ENCODE measurements at places on chromosomes 5 and 9.

DNA sequence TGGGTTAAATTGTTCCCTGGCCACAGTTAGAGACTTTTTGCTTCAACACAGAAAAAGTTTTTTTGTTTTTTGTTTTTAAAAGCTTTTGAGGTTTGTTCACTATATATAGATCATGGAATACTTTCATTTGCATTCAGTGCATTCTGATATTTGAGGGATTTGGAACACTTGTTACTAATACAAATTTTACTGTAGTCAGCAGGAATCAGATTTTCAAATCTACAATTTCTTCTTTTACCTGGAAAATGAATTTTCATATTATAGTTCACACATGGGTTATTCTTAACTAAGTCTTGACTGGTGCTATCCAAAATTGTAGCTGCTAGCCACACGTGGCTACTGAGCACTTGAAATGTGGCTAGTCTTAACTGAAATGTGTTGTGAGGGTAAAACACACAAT, 142.0 kb downstream of the RMI1 start:
- DNase-seq: no peak

- no peak for DNase-seq
These were observed 9.6 kb upstream of the SSBP2 start for GRCh38 chr5:81760521-81760920.

DNA sequence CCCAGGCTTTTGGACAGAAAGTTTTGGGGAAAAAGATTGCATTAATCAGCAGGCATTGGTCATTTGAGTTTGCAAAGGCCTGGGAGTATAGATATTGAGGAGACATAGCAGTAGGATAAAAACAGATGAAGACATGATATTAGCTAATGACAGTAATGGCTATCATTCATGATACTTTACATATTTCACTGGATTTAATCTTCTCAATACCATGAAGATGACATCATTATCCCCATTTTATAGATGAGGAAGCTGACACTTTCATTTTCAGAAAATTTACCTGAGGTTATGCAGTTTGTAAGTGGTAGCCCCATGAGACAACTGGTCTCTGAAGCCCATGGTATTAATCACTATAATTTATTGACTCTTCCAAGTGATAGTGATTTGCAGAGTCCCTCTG, 23.0 kb downstream of the GLRA1 start:
- DNase-seq: no peak

DNA sequence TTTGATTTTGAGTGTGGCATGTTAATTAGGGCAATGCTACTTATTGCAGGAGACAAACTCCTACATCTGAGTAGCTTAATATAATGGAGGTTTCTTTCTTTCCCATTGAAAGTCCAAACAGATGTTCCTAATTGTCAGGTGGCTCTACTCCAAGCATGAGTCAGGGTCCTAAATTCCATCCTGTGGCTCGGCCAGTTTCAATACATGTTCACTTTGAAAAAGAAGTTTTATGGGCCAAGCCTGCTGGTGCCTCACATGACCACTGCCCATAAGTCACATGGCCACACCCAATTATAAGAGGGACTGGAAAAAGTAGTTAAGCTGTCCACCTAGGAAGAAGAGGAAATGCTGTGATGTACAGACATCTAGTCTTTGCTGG, 170.4 kb downstream of the ARRDC3 start:
- no peak for DNase-seq

- DNase-seq: no peak
These were observed 4.3 kb downstream of the MCTP1 start for GRCh38 chr5:95280401-95281095.

DNA sequence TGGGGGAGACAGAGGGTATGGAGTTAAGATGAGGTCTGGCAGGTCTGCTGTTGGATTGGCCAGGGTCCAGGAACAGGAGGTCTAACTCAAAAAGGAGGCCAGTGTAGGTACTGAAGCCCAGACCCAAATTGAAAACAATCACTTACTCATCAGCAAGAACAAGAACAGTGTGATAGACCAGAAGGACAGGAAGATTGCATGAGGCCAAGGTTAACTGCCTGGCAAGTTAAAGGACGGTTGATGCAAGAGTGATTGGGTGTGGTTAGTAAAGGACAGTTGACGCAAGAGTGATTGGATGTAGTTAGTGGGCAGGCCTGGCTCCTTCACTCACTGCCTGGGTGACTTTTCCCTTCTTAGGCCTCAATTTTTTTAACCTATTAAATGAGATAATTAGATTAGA, 132.6 kb downstream of the PDZD2 start:
- DNase-seq: no peak

DNA sequence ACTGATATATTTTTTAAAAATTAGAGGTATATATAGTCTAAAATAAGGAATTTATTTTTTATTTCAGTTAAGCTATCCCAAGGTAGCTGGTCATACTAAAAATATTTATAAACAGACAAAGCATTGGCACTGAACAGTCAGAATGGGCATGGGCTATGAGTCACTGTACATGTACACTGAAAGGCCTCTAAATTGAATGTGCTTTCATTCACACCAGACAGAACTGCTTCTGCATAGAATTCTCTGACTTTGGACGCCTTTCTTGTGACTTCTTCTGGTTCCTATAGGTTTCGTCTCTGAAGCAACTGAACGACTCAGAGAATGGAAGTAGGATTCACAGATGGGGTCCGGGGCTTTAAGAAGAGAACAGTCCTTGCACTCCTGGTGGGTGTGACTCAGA, 394.8 kb upstream of the MEF2C start:
- no peak for DNase-seq

DNA sequence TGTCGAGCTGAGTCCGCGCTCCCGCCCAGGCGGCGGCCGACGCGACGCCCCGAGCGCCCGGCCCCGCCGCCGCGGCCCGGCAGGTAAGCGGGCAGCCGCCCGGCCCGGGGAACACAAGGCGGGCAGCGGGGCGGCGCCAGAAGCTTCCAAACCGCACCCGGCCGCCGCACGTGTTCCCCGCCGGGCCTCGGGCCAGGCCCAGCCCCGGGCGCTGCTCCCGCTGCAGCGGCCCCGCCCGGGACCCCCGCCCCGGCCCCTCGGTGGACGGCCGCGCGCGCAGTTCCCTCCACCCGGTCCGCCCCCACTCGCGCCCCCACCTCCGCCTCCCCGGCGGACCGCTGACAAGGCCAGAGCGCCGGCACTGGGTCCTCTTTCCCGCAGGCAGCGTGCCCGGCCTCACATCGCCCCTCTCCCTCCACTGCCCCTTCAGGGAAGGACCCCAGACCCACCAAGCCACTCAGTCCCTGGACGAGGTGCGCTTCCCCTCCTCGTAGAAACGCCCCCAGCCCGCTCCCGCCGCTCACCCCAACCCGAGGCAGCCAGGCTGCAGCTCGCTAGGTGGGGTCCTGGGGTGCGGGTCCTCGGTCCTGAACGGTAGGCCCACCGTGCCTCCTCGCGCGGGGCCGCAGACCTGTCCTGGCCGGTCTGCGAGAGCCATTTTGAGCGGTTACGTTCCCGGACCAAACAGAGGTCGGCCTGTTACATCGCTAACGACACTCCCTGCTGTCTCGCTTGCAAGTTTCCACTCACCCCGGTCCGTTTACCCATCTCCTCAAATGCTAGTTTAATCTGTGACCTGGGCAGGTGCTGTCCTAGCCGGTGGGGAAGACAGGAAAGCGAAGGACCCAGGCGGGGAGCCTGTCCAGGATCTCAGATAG, 475 bp downstream of the WDR5 start:
- DNase-seq: peak; percentile 72

DNA sequence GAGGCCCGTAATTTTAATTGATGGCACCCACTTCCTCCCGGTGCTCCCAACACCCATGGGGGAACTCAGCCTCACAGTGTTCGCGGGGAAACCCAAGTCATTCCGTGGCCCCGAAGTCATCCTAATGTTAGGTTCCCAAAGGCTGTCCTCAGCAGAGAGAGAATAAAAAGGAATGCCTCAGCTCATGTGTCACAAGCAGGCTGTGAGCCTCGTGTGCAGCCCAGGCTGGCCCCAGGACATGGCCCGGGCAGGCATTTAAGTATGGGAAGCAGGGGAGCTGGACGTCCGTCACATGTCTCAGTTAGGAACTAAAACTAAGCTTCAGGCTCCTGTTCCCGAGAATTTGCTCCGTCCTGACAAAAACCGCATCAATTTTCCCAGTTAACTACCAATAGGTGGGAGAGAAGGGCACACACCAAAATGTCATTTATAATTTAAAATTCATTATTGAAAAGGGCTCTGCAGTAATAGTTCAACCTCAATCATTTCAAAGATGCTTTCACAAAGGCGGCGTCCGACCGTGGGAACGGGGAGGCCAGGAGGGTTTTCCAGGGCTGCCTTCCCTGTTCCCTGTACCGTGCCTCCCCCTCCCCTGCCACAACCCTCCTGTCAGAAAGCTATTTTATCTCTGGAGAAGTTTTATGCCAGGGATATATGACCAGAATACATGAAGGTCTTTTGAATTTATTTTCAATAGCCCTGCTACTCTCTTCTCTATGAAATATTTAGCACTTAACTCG, 137.3 kb downstream of the FSTL4 start:
- DNase-seq: no peak

GRCh38 chr5:149898811-149899210, 45.8 kb downstream of the PDE6A start:
- no peak for DNase-seq

DNA sequence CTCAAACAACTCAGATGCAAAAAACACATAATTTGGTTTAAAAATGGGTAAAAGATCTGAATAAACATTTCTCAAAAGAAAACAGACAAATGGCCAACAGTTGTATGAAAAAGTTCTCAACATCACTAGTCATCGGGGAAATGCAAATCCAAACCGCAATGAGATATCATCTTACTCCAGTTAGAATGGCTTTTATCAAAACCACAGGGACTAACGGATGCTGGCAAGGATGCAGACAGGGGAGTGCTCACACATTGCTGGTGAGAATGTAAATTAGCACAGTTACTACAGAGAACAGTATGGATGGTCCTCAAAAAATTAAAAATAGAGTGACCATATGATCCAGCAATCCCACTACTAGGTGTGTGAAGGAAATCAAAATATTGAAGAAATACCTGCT, 589.1 kb upstream of the ADAMTS16 start:
- no peak for DNase-seq

DNA sequence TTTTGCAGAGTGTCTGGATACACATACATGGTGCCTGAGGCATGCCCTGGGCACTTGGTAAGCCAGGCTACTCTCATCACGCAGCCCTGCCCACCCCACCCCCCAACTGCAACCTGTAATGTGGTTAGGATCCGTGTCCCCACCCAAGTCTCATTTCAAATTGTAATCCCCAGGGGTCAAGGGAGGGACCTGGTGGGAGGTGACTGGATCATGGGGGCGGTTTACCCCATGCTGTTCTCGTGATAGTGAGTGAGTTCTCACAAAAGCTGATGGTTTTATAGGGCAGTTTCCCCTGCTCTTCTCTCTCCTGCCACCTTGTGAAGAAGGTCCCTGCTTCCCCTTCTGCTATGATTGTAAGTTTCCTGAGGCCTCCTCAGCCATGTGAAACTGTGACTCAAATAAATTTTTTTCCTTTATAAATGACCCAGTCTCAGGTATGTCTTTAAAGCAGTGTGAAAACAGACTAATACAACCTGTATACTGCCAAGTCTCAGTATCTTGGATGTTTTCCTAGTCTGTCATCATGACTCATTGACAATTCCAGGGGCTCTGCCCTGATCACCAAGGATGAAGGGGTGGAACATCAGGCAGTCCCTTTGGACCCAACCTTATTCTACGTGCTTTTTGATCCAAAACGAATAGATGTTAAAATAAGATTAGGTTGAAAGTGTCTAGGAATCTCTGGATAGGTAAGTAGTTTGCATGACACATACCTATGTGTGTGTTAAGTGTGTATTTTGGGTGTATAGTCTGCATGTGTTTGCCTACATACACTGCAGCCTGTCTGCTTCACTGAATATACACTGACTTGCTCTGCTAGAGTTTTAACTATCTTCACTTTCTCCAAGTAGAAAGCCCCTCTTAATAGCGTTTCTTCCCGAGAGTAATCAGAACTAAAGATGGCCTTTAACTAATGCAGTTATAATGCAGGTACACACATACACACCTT, 293.8 kb downstream of the SLIT3 start:
- DNase-seq: no peak

GRCh38 chr9:2526071-2526828, 95.3 kb upstream of the VLDLR start:
- DNase-seq: no peak

DNA sequence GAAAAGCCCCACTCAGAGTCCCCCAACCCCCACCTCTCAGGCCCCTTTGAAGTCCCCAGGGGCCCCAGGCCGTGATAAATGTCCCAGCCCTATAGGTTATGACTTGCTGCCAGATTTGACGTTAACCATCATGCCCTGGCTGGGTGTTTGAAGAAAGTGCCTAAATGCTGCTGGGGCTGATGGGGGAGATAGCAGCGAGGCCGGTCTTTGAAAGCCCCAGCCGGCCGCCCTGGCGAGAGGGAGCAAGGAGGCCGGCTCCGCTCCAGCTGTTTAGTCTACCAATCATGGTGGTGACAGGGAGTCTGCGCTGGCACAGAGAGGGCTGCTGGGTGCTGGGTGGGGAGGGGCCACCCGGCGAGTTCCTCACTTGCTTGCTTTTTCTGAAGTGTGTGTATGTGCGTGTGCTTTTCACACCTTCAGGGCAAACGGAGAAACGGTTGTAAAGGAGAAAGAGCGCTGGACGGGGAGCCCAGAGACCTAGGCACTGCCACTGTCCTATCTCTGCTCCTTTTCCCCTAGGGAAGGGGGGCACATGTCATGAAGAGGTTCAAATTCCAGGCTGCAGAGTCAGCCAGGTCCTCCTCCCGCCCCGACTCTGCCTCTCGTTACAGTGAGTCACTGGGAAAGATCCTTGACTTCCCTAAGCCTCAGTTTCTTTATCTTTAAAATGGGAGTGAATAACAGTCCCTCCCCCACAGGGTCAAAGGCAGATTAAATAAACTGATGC, 126.1 kb upstream of the HAND1 start:
- DNase-seq: no peak

- no peak for DNase-seq
These were observed 16.4 kb upstream of the PDCD1LG2 start for GRCh38 chr9:5493679-5494511.

- DNase-seq: no peak
These were observed 103.7 kb downstream of the RFK start for GRCh38 chr9:76290555-76290954.

- no peak for DNase-seq
These were observed 3.4 kb downstream of the ASS1 start for GRCh38 chr9:130448035-130448624.

- DNase-seq: no peak
These were observed 88.7 kb upstream of the SHB start for GRCh38 chr9:38157711-38158110.

GRCh38 chr9:98665501-98665900, 43.2 kb downstream of the GABBR2 start:
- no peak for DNase-seq

GRCh38 chr5:151750121-151750520, 8.3 kb downstream of the ATOX1 start:
- no peak for DNase-seq

- DNase-seq: no peak
These were observed 305.0 kb downstream of the RASEF start for GRCh38 chr9:82757924-82758323.
